CD4-positive, alpha-beta memory T cell (primary cell): ENCODE measurements at places on chromosomes 1 and 21. TPM values are rescaled to one million over a fixed set of nuclear protein-coding genes. Genes with fewer than 3 reads are reported as not detected.

GRCh38 chr1:56553046-56553445, 26.3 kb downstream of the PLPP3 start:
- DNase-seq, result no peak

DNA sequence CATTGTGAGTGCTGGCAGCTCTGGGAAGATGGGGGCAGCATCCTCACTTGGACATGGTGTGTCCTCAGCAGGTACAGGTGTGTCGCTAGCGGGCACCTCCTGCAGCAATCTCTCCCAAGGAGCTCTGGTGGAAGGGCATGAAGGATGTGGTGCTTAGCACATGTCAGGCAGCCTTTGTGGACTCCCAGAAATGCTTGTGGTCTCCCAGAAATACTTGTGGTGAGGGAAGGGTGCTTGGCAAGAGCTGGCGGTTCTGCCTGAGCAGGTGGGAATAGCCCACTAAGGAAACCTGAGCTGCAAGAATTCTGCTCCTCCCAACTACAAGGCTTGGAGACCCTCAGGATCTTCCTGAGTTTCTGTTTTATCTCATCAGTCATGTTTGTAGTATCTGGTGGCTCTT, 371.6 kb downstream of the PRDM2 start:
- no peak for DNase-seq

LRRC8C gene
- total RNA-seq, result 57.1 TPM

GRCh38 chr1:171983584-171983983, 142.3 kb downstream of the DNM3 start:
- DNase-seq, result no peak

LIPI gene
- total RNA-seq, result not detected

LIX1L gene
- total RNA-seq, result 64.5 TPM

GRCh38 chr1:80989455-80989854, 811.3 kb upstream of the ADGRL2 start:
- DNase-seq, result no peak

NKAIN1 gene
- total RNA-seq, result not detected

GRCh38 chr1:47417170-47418044, 1.3 kb downstream of the FOXE3 start:
- no peak for DNase-seq

IFI6 gene
- total RNA-seq, result 24.9 TPM

- DNase-seq, result no peak
These were observed at the start of gene FOXD3 for GRCh38 chr1:63322114-63322943. TSS of gene FOXD3 (plus strand) at chr1:63322567. CDS start at chr1:63323059, 492 bp downstream.

DNA sequence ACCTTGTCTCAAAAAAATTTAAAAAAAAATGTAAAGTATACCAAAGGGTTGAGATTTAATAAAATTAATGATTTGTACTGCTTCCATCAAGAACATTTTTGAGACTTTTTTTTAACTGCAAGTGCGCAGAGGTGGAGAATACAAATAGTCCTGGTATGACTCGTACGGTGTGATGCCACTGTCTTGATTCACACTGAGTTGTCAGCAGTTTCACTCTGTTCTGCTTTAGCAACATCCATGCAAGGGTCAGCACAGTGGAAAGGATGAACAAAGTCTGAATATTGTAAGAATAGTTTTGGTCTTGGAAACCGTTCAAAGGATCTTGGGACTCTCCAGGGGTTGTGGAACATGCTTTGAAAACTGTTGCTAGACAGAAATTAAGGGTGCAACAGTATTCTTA, 40.2 kb downstream of the EXO1 start:
- DNase-seq, result no peak

- DNase-seq, result no peak
These were observed 2.1 kb upstream of the ZC3H12A start for GRCh38 chr1:37472281-37472680.

GRCh38 chr1:28682840-28683239, 14.3 kb downstream of the GMEB1 start:
- DNase-seq, result no peak

ST6GALNAC3 gene
- total RNA-seq, result 1.2 TPM

- DNase-seq, result no peak
These were observed 8.5 kb upstream of the CTRC start for GRCh38 chr1:15429701-15430149.

TTLL7 gene
- total RNA-seq, result 0.06 TPM

DNA sequence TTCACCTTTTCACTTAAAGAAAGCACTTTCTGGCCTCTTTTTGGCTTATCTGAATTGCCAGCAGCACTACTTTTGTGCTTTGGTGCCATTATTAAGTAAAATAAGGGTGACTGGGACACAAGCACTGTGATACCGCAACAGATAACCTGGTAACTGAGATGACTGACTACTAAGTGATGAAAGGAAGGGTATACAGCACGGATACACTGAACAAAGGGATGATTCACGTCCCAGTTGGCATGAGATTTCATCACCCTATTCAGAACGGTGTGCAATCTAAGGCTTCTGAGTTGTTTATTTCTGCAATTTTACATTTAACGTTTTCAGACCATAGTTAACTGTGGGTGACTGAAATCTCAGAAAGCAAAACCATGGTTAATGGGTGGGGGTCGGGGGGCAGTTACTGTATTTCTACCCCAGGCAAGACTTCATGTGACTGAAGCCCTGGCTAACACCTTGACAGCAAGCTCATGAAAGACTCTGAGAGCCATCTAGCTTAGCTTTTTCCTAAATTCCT, 102.8 kb downstream of the CLIC6 start:
- DNase-seq, result no peak

DNA sequence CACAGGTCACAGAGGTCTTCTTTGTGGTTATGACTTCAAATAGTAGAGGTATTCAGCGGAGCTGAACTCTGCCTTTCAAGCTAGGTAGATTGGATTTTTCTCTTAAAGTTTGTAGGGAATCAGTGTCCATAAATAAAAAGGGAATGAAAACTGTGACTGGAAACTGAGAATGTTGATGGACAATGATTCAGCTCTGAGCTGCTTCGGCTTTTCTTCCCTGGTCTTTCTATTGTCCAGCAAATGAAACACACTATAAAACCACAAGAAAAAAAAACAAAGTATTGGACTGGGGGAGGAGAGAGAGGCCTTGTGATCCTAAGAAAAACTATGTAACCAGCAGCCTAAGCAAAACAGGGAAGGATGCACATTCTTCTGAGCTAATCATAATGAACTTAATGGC, 11.1 kb downstream of the TNNI3K start:
- no peak for DNase-seq

- DNase-seq, result peak; percentile 39
These were observed 9.3 kb upstream of the CACYBP start for GRCh38 chr1:174990382-174990999.

DNA sequence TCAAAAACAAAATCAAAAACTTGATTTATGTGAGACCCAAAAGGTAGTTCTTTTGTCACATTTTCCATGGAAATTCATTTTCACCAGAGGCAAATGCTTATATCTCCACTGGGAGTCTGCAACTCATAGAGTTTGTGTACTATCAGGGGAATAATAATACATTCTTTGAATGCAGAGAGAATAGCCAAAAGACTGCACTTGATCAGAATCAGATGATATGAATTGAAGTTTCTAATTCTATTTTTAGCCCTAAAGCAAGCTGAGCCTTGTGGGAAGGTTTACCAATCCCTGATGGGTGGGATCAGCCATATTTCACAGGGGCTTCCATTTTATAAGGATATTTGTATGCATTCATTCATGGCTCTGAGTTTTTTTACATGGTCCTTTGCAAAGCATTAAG, 49.6 kb downstream of the TSEN15 start:
- no peak for DNase-seq

NPHS2 gene
- total RNA-seq, result not detected

SLAMF8 gene
- 2.0 TPM for total RNA-seq

DNA sequence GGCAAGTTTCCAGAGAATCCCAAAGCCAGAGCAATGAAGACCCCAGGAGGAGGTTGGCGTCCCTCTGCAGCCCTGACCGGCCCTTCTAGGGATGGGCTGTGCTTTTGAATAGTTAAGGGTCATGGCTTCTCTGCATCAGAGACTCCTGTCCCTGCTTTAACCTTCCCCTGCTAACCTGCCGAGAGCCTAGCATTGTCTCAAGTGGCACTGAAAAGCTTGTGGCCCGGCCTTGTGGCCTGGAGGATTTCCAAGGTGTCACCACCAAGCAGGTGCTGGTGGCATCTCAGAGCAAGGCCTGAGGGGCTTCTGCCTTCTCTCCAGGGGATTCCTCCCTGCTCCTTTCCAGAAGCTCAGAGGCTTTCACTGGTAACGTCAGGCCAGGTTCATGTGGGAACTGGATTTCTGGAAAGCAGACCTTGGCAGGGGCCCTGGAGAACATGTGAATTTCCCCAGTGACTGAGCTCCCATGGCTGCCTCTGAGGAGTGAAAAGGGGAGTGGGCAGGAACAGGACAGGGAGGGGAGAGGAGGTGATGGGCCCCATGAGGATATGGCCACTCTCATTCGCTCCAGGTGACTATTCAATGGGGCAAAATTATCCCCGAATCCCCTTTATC, 409.9 kb downstream of the PTPRU start:
- no peak for DNase-seq

CFHR2 gene
- not detected for total RNA-seq

SLFNL1 gene
- 1.6 TPM for total RNA-seq

AQP10 gene
- not detected for total RNA-seq

SLC30A10 gene
- not detected for total RNA-seq

TRIM67 gene
- total RNA-seq, result not detected

TP73 gene
- total RNA-seq, result 0.17 TPM

DRAXIN gene
- 0.17 TPM for total RNA-seq

DNA sequence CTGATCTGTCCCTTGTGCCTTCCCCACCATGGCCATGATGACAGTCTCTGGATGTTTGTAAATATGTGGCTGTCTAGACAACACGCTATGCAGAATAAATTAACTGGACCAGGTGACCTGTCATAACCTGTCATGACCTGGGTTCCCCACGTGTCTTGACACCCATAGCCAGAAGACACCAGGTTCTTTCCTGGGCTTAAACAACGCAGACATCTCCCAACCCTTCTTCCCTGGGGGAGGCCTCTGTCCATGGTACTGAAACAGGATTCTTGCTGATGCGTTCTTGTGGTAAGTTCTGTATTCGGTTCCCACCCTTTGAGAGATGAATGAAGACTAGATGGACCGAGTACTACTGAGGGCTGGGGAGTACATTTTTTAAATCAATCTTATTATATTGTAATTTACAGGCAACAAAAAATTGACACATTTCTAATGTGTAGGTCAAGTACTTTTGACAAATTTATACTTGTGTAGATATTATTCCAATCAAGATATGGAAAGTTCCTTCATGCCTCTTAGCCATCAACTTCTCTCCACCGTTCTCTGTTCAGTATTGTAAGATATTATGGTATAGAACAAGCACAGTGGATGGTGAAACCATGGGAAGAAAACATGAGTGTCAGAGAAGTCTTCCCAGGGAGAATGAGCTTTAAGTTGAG, 738.8 kb downstream of the PTPRU start:
- no peak for DNase-seq

DNA sequence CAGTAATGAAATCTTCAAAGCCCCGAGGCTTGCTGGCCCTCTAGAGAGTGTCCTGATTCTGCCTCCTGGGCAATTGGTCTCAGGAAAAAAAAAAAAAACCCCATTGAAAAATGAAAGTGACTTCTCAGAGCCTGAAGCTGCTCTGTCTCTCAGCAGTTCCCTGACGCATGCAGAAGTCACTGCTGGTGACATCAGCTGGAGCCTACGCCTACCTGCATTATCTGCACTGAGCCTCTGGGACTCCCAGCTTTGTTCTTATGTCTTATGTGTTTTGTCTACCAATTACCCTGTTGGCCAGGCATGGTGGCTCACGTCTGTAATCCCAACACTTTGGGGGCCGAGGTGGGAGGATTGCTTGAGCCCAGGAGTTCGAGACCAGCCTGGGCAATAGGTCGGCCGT, 10.1 kb upstream of the SLC25A33 start:
- no peak for DNase-seq

ILDR2 gene
- 0.25 TPM for total RNA-seq

DNM3 gene
- 2.0 TPM for total RNA-seq

DNA sequence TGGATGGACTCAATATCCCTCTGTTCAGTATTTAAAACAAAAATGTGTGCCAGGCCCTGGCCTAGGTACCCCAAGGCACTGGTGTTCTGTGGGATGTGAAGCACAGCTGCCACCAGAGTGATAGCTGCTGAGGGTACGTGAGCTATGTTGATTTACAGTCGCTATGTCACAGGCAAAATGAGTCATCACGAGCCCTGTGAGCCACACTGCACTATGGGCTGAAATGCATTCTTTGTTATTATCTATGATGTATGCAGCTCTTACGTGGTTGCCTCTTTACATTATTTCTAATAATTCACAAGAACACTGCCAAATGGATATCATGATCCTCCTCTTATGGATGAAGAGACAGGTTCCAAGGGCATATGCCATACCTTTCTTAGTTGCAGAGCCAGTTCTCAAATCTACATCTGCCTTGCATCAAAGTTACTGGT, 2.1 kb downstream of the TEX38 start:
- no peak for DNase-seq

DNA sequence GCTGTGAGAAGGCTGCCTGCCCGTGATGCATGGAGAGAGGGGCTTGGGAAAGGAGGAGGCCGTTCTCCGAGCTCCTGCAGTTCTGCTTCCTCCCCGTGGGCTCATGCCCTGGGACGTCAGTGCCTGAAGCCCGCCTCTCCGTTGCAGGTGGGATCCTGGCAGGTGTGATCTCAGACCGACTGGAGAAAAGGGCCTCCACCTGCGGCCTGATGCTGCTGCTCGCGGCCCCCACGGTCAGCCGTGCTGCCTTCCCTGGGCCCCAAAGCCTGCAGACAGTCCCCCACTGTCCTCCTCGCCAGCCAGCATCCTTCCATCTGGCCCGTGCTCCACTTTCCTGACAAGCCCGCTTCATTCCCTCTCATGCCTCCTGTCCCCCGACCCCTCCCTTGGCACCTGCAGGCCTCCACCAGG, 50.9 kb downstream of the SLC37A1 start:
- DNase-seq, result no peak

PCP4 gene
- not detected for total RNA-seq

DNA sequence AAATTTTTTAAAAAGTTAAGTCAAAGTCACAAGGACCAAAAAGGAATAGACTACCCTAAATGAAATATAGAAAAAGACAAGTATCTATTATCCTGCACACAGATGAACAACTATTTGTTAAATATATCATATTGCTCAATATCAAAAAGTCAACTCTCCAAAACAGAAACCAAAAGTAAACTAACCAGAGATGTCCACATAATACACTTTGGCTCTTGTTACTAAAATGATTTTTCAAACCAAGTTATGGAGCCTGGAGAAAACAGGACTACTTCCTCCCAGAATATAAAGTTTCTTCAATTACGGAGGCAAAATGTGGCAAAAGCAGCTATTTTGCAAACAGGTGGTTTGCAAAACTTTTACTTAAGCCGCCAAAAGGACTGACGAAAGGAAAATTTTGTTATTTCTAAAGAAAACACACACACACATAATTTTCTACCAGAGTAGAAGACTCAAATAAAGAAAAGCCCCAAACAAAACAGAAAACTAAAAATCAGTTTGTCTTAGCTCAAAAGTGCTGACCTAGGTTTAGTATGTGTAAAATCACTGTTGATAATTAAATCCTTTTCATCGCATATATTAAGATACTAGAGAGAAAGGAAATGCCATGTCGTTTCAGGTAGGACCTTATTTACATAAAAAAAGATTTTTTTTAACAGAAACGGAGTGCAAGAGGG, 1.1 kb downstream of the DPYD start:
- DNase-seq, result no peak
